ENCODE measurements at places on chromosomes 2 and 18.

GRCh38 chr2:25177211-25177611 is 8.8 kb upstream of the POMC start:
- DNase-seq: no peak

DNA sequence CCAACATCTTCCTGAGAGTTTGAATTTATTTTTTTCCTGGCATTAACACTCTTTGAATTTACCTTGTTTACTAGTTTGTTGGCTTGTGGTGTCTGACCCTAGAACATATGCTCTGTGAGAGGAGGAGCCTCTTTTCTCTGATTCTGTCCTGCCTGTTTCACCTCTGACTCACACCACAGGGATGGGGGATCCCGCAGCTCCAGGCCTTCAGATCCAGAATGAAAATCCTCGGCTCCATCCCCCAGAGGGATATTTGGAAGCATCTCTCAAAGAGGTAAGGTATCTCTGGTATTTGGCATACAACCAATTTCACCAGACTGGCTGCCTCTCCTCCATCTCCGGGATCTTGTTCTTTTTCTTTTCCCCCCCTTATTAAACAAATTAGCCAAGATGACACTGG is 104.7 kb downstream of the GPR39 start:
- no peak for DNase-seq

GRCh38 chr2:241775223-241776177 is 1.1 kb upstream of the GAL3ST2 start:
- no peak for DNase-seq

- DNase-seq: no peak
Observed at GRCh38 chr2:69745035-69745434, 3.1 kb downstream of the ANXA4 start.

DNA sequence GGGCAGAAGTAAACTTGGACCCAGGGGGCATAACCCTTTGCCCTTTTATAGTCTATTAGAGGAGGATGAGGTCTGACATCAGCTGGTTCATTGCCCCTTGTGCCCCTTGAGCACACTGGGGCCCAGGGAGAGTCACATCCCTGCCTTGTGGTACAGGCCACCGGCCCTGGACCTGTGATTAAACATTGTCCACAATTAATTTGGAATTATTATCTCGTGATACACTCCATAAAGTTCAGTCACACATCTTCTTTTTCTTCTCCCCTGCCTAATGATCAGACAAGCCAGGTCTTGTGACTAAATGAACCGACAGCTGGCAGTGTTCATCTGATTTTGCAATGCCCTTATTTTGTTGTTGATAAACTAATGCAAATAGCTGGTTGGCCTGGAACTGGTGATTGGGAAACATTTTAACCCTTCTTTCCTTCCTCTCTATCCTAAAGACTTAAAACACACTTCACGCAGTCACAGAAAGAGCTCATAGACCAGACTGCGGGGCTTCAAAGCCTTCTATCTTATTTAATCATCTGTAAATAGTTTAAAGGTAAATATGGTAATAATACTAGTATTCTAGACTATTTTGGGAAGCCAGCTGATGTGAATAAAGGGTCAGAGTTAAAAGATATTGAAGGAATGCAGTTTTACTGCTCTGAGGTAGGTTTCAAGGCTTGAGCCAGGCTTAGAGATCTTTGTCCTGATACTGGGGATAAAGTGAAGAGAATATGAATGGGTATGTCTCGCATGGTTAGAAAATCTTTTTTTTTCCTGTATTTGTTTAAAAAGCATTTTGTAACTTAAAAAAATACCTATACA is 13.4 kb downstream of the IL1R1 start:
- no peak for DNase-seq

- DNase-seq: no peak
Observed at GRCh38 chr2:128797937-128798336, 479.3 kb upstream of the HS6ST1 start.

- no peak for DNase-seq
Observed at GRCh38 chr2:71455741-71456569, 2.6 kb downstream of the DYSF start.

- no peak for DNase-seq
Observed at GRCh38 chr2:2901384-2902345, 476.0 kb downstream of the EIPR1 start.

DNA sequence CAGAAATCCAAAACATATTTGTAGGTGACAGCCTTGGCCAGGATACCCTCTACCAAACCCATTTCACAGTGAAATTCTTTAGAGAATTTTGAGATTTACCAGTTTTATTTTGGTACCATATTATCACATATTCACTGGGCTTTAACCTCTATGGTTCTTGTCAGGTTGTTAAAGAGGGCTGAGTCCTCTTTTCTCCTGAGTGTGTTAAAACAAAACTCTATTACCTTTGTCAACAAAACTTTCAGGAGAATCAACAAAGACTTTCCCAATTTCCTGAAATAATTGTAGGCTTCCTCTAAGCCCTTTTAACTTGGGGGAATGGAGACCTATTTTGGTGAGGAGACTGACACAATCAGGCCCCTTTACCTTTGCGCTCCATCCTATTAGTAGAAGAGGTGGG is 155.2 kb downstream of the TRABD2A start:
- no peak for DNase-seq

GRCh38 chr2:222130855-222131254 is 167.9 kb downstream of the PAX3 start:
- DNase-seq: no peak

GRCh38 chr2:75949385-75950030 is 238.8 kb upstream of the GCFC2 start:
- DNase-seq: no peak

DNA sequence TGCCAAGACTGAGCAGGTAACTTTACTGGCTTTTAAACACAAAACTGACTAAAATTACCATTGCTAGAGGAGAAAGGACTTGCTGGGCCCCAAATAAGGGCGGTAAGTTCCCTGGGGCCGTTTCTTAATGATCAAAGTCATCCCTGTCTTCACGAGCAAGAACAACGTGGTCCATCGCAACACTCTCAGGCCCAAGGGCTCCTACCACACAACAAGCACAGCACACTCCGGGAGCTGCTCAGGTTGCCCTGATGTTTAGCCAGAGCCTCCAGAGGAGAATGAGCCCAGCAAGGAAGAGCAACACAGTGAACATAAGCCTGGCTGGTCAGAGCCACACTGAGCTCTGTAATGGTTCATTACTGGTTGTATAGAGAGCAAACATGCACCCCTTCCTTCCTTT is 102.7 kb downstream of the DYNC1I2 start:
- DNase-seq: no peak

DNA sequence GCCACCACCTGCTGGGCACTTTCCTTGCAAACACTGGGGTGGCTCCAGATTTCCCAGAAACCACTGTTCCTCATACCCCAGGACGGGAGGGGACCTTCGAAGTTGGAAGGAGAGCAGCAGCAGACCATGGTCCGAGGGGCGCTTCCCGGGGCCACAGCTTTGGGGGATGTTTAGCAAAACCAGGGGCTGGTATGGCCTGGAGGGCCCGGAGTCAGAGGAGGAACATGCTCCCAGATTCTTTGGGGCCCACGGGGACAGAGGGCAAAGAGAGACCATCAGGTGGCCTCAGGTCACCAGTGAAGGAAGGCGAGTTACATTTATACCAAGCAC is 25.3 kb downstream of the HS6ST1 start:
- no peak for DNase-seq

DNA sequence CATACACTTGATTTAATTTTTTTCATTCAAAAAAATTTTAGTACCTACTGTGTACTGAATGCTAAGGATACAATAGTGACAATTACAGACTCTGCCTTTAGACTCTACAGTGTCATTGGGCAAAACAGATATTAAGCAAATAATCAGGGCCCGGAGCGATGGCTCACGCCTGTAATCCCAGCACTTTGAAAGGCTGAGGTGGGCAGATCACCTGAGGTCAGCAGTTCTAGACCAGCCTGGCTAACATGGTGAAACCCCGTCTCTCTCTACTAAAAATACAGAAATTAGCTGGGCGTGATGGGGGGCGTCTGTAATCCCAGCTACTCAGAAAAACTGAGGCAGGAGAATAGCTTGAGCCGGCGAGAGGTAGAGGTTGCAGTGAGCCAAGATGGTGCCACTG is 1.4 kb downstream of the UBXN2A start:
- no peak for DNase-seq

DNA sequence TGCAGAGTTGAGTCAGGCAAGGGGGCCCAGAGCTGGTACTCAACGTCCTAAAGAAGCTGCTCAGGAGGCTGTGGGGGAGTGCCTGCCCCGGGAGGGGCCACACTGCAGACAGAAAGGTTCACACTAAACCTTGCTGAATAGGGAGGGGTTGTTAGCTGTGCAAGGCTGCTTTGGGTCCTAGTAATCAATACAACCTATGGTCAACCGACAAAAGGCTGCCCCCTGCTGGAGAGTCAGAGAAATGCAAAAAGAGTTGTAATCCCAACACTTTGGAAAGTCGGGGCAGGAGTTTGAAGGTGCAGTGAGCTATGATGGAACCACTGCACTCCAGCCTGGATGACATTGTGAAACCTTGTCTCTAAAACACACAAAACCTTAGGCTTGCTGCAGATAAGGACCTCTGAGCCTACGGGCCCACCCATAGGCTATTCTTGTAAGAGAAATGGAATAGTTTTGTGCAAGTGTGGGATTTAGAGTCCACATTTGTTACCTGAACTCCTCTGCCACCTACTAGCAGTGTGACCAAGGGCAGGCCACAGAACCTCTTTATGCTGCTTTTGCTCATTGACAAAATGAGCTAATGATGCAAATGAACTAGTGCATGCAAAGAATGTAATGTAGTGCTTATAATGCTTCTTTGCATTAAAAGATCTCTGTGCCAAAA is 81.5 kb downstream of the PRPF40A start:
- peak; percentile 30 for DNase-seq

DNA sequence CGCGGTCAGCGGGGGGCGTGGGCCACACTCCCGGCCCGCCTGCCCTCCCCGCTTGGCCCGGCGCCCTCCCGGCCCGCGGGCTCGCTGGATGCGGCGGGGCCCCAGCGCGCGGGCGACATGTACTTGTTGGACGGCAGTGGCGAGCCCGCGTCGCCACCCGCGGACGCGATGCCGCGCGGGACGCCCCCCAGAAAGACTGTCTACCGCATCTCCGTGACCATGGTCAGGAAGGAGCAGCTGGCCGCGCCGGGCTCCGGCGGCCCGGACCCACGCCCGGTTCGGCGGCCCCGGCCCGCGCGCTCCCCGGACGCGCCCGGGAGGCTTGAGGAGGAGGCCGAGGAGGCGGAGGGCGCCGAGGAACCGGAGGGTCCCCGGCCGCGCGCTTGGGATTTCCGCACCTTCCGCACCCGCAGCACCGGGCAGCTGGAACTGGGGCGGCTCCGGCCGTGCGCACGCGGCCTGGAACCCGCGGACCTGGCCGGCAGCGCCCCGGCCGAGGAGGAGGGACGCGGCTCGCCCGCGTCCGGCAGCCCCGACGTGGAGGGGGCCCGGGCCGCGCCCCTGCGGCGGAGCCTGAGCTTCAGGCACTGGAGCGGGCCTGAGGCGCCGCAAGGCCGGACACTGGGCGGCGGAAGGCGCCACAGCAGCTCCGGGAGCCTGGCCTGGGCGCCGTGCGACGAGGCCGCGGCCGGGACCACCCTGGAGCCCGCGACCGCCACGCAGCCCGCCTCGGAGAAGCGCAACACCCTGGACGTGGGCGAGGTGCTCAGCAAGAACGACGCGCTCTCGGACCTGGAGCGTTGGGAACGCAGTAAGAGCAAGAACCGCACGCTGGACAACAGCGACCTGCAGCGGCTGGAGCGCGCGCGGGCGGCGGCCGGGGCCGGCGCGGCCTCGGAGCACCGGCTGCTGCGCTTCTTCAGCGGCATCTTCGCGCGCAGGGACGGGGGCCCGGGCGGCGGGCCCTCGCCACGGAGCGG is 176.4 kb downstream of the AGAP1 start:
- DNase-seq: no peak

DNA sequence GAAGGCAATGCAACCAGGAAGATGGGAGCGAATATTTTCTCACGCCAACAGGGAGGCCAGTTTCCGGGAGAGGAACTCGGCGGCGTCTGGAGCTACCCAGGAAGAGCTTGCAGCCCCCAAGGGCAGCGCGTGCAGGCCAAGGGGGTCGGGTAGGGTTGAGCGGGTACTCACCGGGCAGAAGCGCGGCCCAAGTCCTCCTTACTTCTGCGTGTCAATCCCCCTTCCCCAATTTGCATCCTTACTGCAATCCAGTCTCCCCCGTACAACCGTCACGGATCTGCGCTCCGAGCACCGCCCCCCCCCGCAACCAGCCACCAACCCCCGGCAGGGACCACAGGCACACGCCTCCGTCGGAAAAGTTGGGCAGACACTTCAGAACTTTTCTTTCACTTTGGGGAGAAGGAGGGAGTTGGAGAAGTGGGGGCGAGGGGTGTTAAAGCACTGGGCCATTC is 1.3 kb downstream of the ATP8B1 start:
- DNase-seq: no peak

DNA sequence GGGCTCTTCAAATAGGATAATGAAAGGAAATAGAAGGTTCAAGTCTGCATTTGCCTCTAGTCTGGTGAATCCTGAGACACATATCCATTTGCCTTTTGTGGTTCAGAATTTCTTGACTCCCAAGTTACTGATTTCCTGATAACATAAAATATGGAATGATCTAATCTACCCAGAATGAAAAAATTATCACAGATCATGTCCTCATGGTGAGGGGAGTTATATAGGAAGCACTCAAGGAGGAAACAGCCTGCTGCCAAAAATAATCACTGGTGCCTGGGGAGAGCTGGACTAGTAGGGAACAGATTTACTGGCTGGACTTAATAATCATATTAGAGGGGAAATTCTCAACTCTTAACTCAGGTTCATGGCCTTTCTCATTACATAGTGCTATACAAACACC is 95.5 kb upstream of the STK17B start:
- no peak for DNase-seq
